ENCODE measurements at places on chromosomes 1 and 21. TPM values are rescaled to one million over a fixed set of nuclear protein-coding genes. Genes with fewer than 3 reads are reported as not detected.

Gene GPR153
- 4.1 TPM for total RNA-seq

Gene CALML6
- not detected for total RNA-seq

Gene HPCAL4
- not detected for total RNA-seq

Gene PLEKHN1
- 0.93 TPM for total RNA-seq

Gene NUDT4B
- 14.0 TPM for total RNA-seq

Gene TFAP2E
- not detected for total RNA-seq

Gene CR1
- total RNA-seq: not detected

GRCh38 chr1:43061757-43062156, 103.1 kb upstream of the SLC2A1 start:
- DNase-seq: no peak

- no peak for DNase-seq
Observed at GRCh38 chr1:192906334-192906733, 97.5 kb downstream of the RGS2 start.

DNA sequence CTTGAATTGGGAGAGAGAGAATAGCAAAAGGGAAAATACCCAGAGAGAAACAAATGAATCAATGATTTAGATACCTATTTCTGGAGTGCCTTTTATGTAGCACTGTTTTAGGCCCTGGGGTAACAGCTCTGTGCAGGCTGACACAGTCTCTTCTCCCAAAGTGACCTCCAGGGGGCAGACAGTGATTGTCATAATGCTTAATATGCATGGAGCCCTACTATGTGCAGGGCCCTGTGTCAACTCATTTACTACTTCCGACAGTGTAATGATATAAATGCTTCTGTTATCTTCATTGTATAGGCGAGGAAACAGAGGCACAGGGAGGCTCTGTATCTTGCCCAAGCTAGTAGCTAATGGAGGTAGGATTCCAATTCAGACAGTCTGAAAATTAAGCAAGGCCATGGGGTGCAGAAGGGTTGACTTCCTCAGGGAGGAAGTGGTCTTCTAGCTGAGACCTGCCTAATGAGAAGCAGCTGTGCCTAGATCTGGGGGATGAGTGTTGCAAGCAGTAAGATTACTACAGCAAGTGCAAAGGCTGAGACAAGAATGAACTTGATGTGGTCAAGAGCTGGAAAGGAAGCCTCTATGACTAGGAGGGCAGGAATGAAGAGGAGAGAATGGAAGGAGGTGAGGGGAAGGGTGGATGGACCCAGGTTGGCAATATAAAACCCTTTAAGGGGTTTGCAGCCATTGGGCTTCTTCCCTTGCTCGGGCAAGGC, 16.2 kb upstream of the SERINC2 start:
- DNase-seq: peak; percentile 75

DNA sequence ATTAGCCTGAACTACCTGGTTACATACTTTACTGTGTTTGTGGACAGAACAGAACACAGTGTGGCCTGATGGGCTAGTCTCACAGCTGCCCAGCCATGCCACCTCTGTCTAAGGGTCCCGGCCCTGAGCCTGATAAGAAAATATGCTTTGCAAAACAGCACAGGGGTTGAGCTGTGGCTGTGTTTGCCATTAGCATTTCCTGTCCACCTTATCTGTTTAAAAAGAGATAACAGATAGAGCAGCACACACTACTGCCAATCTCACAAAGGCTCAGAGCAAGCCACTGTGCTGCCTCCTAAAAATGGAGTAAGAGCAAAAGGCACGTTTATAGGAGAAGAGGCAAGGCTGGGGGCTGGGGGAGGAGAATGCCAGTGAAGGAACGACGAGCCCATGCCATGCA, 95.0 kb downstream of the SUSD4 start:
- no peak for DNase-seq

- no peak for DNase-seq
Observed at GRCh38 chr1:203320591-203321272, 15.4 kb downstream of the BTG2 start.

- DNase-seq: peak; percentile 5
Observed at GRCh38 chr1:46580140-46580903, 23.7 kb downstream of the MKNK1 start.

DNA sequence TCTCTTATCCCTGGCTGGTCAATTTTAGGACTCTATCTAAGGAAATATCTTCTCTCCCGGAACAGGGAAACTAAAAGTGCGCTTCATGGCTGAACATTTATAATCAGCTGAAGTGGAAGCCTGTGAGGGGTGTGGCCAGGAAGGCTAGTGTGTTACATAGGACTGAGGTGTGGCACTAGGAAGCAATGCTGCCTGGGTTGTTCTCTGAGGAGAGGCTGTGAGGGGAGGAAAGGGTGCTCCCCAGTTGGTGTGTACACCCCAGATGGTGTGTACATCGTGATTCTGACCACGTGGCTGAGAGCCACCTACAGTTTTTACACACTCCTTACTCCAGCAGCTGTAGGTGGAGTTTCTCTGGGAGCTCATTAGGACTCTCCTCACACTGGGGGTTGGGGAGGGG, 16.3 kb downstream of the NTPCR start:
- DNase-seq: no peak

DNA sequence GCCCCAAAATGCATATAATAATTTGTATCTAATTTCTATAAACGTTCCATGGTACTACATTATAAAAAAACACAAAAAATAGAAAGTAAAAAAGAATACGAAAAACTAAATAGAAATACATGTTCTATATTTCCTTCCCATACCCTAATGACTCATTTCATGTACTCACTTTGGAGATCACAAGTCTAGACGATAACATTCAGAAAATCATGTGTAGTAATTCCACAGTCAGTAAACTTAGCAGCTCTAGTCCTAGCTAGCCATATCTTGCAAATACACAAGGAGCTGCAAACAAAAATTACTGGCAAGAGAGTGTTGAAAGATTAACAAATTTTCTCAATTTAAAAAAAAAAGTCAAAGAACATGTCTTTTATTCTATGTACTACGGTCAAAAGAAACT, 1.4 kb downstream of the GOLPH3L start:
- no peak for DNase-seq

DNA sequence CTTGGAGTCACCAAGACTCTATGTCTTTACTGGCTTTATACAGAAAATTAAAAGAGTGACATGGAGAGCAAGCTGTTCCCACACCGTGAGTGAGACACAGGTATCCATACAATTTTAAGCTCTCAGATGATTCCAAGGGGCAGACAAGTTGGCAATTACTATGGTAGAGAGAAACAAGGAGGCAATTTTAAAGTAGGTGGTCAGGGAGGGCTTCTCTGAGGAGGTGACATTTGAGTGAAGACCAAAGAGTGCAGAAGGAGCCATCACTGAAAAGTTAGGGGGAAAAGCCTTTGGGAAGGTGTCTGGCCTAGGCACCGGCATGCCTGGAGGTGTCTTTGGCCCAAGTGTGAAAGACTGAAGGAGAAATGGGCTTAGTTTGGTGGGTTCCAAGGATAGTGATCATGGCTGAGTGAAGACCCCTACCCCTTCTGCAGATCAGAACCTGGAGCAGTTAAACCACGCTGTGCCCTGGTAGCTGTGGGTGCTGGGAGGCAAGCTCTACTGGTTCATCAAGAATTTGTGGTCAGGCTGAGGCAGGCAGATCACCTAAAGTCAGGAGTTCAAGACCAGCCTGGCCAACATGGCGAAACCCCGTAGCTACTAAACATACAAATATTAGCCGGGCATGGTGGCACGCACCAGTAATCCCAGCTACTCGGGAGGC, 10.4 kb downstream of the IFI6 start:
- no peak for DNase-seq

DNA sequence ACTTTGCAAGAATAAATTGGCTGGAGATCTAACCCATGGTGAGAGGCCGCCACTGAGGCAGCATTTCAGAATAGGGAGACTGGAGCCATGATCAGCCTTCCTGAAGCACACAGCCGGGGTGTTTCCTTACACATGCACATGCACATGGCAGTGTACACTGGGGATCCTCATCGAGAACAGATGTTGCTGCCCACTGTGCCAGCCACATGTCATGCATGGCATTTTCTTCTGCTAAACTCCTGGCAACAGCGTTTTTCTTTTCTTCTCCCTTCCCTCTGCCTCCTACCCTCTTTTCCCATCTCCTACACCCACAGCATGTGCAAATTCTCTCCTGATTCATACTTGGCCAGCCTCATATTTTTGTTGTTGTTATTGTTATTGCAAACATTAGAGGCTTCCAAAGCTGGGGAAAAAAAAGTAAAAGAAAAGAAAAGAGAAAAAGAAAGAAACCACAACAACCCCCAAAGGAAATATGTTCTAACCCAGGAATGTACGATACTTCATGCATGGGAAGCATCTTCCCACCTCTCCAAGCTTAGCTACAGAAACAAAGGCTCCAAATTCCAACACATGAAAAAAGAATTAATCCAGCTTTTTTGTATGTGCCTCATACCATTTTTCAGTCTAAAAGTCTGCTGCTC, 344.0 kb downstream of the ASTN1 start:
- DNase-seq: no peak

DNA sequence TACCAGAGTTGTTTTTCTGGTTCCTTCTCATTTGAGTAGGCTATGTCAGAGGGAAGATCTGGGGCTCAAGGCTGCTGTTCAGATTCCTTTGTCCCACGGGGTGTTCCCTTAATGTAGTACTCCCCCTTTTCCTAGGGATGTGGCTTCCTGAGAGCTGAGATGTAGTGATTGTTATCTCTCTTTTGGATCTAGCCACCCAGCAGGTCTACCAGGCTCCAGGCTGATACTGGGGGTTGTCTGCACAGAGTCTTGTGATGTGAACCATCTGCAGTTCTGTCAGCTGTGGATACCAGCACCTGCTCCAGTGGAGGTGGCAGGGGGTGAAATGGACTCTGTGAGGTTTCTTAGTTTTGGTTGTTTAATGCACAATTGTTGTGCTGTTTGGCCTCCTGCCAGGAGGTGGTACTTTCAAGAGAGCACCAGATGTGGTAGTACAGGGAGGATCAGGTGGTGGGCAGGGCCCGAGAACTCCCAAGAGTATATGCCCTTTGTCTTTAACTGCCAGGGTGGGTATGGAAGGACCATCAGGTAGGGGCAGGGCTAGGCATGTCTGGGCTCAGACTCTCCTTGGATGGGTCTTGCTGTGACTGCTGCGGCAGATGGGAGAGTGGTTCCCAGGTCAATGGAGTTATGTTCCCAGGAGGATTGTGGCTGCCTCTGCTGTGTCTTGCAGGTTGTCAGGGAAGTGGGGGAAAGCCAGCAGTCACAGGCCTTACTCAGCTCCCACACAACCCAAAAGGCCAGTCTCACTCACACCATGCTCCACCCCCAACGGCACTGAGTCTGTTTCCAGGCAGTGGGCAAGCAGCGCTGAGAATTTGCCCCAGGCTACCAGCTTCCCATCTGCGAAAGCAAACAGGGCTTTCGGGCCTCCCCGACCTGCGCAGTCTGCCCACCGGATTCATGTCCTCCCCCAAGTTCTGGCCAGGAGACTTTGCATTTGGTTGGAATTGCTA, 64.2 kb downstream of the SERINC2 start:
- peak; percentile 52 for DNase-seq

- DNase-seq: no peak
Observed at GRCh38 chr1:60732977-60733401, 349.4 kb upstream of the NFIA start.

DNA sequence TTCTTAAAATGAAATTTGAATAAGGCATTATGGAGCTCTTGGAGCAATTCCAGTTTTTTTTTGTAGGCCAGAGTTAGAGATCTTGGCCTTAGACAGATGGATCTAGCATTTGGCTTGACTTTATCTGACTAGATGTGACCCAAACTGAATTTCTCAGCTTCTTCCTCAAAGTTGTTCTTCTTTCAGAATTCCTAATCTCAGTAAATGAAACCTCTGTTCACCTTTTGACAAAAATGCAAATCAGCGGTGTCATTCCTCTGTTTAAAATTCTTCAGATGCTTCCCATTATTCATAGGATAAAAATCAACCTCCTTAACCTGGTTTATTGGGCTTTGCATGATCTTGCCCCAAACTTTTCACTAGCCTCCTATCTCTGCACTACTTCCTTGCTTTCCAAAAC, 177.6 kb downstream of the RASAL2 start:
- no peak for DNase-seq

GRCh38 chr1:17561247-17561548, 21.7 kb downstream of the ARHGEF10L start:
- peak; percentile 30 for DNase-seq

DNA sequence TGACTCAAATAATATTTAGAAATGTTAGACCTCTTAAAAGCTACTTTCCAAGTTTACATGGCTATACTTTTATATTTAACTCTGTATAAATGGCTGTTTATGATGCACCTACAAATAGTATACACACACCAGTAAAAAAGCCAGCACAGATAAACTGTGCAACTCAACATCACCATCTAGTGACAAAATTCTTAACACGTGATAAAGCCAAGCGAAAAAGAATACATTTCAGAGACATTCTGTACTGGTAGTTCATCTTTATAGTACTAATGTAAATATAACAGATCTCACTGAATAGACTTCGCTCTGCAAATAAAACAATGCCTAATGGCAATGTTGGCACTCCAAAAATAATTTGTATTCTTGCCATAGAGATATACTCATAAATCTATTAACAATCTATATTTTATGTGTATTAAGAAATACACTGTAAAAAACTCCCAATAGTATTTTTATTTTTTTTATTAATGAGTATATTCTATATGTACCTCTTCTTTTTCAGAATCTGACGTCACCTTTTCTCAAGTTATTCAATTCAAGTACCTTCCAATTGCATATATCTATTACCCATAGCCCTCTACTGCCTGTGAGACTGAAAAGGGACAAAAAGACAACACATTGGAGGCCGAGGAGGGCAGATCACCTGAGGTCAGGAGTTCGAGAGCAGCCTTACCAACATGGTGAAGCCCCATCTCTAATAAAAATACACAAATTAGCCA, 100.2 kb downstream of the DPYD start:
- DNase-seq: peak; percentile 27

DNA sequence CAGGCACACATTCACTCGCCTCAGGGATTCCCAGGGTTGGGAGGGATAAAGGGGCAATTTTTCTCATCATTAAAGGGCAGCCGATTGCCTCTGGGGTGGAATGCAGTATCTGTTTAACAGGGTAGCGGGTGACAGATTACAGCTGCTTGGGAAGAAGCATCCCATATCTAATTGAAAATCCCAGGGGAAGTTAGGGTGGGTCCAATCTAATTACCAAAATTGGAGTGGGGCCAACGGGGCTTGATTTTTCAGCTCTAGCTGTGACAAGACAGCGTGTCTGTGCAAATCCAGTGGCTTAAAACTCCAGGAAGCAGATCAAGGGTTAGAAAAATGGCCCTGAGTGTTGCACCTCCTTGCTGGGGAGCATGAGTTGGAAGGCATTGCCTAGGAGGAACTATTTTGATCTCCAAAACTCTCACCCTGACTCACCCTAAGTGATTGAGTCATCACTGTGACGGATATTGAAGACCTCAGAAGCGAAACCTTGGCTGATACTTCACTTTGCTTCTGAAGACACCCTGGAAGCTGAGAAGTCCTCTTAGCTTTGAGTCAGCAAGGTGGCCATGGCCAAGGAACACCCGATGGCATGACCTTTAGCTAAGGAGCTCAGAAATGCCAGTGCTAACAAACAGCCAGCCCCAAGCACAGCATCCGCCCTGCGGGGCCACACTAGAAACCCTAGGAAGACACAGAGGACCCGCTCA, 46.0 kb downstream of the GRHL3 start:
- peak; percentile 74 for DNase-seq

All from A172 (cell line).